AG08396 (cell line): ENCODE measurements at places on chromosomes 16 and 17.
A peak's percentile ranks its signal among the peaks of the same experiment; 100 is the strongest.

DNA sequence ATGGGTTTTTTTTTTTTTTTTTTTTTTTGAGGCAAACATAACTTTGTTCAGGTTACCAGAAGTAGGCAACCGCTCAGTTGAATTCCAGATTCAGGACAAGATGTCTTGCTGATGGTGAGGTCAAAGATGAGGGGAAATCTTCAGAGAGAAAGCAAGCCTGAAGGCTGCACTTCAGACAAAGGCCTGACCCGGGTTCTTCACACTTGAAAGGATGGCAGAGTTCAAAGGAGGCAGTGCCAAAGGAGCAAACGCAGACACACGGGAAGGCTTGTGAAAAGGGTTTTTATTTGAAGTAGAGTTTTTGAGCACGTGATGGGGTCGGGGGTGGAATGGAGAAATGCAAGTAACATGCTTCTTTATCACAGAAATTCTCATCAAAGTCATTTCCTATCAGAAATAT lies 960.2 kb upstream of the EEF2KMT start:
- DNase-seq, result no peak

DNA sequence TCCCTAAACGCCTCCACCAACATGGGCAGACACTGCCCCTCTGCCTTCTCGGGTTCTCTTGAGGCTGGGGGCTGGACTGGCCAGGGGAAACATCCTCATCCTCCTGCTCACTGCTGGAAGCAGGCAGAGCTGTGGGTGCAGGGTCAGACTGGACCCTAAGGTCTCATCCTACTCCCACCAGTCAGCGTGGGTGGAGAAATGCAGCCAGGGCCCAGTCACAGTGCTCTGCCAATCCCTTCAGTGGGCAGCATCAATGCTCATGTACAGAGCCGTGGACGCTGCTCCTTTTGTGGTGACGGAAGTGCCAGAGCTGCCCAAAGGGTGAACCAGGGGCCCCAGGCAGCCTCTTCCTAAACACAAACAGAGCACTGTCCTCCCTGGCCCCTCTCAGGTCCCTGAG lies 13.4 kb upstream of the TBX2 start:
- DNase-seq, result no peak

GRCh38 chr17:54956791-54957190 lies 11.7 kb downstream of the COX11 start:
- no peak for DNase-seq

DNA sequence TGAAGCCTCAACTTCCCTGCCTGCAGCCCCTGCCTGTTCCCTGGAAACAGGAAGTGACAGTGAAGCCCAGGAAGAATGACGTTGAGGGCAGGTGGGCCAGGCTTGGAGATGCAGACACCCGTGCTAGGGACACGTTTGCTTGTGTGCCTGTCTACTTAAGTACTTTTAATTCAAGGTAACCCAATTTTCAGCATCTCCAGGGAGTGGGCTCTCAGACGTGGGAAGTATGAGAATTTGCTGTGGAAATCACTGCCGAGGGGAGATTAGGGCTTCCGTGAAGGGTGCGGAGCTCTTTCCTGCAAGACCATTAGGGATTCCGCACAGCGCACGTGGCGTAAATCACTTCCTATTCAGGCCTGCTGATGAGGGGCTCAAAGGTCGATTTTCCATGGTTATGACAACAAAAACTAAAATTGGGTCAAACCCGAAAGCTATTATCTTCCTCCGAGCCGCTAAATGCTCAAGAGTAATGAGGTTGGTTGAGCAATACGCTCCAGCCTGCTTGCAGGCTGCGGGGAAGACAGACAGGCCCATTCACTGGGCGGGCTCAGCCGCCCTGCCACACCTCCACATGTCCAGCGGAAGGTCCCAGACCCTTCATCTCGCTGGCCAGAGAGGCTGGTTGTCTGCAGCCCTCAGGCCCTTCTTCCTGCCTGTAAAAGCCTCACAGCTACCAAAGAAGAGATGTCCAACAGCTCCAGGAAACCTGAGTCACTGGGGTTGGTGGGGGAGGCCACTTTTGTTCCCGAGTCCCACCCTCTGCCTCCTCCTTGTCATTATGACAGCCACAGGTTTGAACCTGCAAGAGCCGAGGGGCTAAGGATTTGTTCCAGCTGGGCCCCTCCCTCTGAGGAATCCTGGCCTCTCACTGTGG lies 109.9 kb downstream of the RBFOX3 start:
- DNase-seq, result no peak

DNA sequence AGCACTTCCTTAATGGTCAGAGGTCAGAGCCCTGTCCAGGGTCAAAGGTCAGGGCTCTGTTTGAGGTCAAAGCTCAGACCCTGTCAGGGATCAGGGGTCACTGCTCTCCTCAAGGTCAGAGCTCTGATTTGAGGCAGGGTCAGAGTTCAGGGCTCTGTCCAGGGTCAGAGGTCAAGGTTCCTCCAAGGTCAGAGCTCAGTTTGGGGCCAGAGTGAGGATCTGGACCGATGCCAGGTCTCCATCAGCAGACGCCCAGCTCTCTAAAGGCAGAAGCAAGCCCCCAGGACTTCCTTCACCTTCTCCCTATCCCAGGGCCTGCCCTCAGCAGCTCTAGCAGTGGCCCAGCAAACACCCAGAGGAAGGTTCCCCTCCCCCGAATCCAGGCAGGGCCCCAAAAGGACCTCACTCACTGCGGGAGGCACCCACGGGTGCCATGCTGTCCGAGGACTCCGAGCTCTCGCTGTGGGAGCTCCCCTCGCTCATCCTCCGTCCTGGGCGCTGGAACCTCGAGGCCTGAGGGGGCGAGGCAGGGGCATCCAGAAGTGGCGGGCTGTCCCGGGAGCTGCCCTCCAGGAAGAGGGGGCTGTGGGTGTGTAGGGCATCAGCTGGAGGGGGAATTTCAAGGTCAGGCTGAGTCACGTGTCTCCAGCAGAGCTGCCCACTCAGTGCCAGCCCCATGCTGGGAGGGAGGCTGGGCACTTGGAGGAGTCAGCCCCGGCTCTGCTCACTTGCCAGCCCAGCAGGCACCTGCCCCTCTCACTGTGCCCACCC lies 26.7 kb downstream of the PIMREG start:
- no peak for DNase-seq

DNA sequence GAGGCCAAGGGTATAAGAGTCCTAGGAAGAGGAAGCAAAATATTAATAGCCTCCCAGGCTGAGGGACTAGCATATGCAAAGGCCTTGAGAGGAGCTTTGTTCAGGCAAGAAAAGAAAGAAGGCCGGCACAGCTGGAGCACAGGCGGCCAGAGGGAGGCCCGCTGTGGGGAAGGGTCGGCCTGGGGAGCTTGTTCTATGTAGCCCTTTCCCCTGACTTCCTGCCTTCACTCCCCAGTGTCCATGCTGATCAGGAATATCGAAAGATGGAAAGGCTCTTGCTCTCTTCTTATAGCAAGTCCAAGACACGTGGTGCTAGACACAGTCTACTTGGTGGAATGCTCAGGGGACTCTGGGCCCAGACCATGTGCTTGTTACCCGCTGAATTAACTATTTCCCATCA lies 27.4 kb upstream of the HAS3 start:
- DNase-seq, result no peak

DNA sequence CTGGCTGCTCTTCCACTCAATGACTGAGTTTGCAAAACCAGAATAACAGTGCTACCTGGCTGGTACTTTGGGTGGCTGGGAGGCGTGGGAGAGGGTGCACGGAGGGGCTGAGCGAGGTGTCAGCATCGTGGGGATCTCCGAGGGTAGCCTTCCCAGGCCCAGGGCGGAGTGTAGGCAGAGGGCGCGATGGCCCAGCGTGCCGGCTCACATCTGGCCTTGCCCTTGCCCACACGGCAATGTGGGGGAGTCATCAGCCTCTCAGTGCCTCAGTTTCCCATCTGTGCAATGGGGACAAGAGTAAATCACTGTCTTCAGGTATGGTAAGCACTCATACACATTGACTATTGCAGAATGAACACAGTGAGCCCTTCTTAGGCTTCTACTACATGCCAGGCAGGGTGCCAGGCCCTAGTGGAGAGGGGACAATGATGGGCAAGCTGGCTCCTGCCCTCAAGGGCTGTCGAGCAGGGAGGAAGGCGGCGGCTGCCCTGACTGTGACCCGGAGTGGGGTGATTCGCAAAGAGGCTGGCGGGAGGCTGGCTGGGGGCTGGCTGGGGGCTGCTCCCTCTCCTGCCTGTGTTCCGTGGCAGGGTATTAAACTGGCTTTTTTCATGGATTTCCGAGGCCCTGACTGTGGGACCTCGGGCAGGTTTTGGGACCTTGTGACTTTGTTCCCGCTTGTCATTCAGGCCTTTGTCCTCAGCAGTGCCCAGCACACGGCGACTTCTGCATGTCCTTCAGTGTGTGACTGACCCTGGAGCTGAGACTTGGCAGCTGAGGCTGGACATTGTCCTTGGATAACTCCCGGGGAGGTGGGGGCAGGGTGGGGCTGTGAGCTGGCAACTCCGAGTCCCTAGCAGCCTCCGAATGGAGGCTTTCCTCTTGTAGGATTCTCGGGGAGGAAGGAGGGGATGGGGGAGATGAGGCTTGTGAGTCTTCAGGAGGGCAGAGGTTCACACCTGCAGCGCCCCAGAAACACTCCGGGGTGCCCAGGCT lies 243.1 kb downstream of the SEC14L1 start:
- DNase-seq, result no peak

GRCh38 chr17:39238311-39238972 lies 12.7 kb upstream of the STAC2 start:
- peak; percentile 24 for DNase-seq

- DNase-seq, result no peak
These were observed 1.8 kb downstream of the RUNDC3A start for GRCh38 chr17:44310188-44310587.

- DNase-seq, result peak; percentile 30
These were observed 47.1 kb downstream of the VMP1 start for GRCh38 chr17:59754552-59754951.

DNA sequence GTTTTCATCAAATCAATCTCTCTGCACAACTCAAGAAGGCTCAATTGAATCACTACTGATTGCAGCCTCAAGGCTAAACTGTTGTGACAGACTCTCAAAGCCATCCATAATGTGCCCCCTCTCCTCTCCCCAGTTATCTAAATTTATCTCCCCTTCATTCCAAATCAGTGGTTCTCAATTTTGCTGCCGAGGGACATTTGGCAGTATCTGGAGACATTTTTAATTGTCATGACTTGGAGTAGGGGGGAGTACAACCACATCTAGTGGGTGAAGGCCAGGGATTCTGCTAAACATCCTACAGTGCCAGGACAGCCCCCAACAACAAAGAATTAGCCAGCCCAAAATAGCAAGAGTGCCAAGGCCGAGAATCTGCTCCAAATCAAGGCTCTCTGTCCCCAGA lies 9.1 kb downstream of the USP31 start:
- DNase-seq, result no peak

- no peak for DNase-seq
These were observed 16.3 kb downstream of the ERAL1 start for GRCh38 chr17:28871056-28871579.

GRCh38 chr16:14399378-14400284 lies 230.4 kb downstream of the PARN start:
- DNase-seq, result peak; percentile 48

DNA sequence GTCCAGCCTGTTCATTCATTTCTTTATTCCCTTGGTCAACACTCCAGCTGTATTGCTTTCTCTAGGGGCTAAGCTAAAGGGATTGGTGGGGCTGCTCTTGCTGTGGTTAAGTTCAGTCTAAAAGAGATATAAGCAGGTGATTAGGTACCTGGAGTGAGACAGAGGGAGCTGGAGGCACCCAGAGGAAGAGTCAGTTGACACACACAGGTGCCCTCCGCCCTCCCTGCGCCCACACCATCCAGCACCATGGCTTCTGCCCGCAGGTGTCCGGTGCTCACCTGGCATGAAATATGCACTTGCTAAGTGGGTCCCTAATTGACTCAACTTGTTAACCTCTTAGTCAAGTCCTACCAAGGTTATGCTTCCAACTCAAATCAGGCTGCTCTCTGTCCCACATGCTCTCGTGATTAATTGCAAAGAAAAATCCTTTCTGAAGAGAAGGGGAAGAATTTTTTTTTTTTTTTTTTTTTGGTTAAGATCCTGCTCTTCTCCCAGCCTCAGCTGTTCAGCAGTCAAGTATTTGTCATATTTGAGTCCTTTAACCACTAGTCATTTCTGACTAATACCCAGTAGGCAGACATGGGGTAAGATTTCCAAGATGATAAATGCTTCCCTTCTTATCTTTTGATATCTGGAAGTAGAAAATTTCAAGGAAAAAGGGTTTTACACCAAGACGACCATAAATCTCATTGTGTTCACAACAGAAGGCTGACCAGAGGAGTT lies 199.8 kb upstream of the WSCD1 start:
- DNase-seq, result no peak

DNA sequence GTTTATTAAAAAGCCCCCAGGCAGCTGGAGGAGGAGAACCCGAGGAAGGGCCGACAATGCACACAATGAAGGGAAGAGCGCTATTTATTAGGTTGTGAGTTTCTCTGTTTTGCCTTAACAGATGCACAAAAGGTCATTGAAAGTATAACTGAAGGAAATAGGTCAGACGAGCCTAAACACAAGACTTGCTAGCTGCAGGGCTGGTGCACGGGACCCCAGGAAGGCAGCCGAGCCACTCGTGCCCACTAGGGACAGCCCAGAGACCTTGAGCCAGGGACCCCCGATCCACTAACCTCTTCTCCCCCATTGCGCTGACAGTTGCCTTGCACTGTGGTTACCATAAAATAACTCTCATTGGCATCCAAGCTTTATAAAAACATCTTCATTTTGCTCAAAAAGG lies 11.3 kb downstream of the LITAFD start:
- DNase-seq, result no peak

DNA sequence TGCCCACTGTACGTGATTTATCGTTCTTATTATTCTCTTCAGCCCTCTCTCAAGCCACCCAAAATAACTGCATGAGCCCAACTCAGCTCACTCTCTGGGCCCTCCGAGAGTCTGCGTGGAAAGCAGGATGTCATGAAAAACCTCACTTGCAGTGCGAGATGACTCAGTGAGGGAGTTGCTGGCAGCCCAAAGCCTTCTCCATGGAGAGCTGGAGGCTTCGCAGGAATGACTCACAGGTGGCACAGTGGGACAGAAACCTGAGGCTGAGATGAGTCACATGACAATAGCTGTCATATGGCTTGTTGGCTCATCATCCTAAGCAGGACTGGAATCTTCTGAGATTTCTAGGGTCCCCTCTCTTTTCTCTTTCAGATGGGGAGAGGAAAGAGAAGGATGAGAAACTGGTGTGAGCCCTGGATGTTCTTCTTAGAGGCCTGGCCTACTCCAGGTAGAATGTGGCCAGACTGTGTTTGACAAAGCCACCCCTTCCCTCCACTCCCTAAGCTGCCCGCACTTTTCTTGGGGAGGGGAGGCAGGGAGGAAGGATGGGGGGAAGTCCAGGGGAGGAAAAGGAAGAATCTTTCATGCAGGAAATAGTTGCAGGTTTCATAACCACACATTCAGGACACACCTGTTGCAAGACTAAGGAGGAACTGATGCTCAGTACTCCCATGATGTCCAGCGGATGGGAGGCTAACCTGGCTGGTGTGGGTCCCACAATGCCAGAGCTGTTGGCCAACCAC lies 160.6 kb upstream of the RPL38 start:
- DNase-seq, result peak; percentile 63

- no peak for DNase-seq
These were observed 14.4 kb downstream of the RIPOR1 start for GRCh38 chr16:67543036-67543435.

- DNase-seq, result no peak
These were observed 96.2 kb downstream of the TMEM132E start for GRCh38 chr17:34675605-34676004.

GRCh38 chr16:84369938-84370627 lies 1.7 kb downstream of the ATP2C2 start:
- DNase-seq, result no peak

GRCh38 chr16:19842426-19843157 lies 42.1 kb downstream of the GPRC5B start:
- DNase-seq, result no peak

GRCh38 chr16:89827383-89828198 lies 684 bp upstream of the SPIRE2 start:
- peak; percentile 72 for DNase-seq

- peak; percentile 72 for DNase-seq
These were observed 612 bp downstream of the CISD3 start for GRCh38 chr17:38730526-38731379.
